Activated CD4-positive, alpha-beta T cell treated with anti-CD3 and anti-CD28 coated beads, Interleukin-2, amount 10 ng/mL, durations not matched to agents 7 days and 5 days (primary cell): ENCODE measurements at places on chromosomes 3 and 15. TPM values are rescaled to one million over a fixed set of nuclear protein-coding genes. Genes with fewer than 3 reads are reported as not detected.
A peak's percentile ranks its signal among the peaks of the same experiment; 100 is the strongest.

The GPR87 gene
- total RNA-seq, result 0.22 TPM

DNA sequence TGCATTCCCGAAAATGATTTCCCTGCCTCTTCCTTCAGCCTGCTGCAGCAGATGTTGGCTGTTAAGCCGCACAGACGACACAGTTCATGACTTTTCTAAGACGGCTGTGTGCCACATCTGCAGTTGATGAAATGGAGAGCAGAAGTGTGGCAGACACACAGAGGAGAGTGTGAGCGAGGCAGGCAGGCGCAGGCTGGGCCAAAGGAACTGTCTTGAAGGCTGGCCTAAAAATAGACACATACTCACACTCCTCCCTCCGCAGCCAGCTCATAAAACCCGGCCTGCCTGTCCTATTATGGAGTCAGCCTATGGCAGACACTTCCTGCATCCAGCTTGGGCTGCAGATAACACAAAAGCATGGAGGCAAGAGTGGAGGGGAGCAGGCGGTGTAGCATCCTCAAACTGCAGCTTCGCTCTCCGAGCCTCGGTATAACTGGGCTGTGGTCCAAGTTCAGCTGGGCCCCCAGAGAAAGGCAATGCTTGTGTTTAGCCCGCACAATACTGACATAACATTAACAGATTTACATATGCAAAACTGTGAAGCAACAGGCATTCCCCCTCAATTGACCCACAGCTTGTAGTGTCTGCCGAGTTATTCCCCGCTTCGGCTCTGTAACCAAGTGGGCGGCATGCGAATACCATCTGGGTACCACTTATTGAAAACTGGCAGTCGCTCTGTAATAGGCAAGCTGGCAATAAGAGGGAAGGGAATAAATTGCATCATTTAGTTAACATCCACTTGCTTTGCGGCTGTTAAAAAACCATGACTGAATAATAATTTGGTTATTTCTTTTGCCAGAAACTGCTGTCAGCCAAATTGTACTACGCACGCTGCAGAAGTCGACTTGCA is 40.8 kb downstream of the FOXP1 start:
- no peak for DNase-seq
- no peaks in the 10 kb centered on the region for H3K4me1 ChIP-seq
- no peak overlapping the region for H3K4me3 ChIP-seq
- peaks cover 5% of the 10 kb centered on the region for H3K27me3 ChIP-seq
- H3K36me3 ChIP-seq, result peaks cover 2% of the 10 kb centered on the region

GRCh38 chr3:79517766-79518413 is 249.9 kb downstream of the ROBO1 start:
- no peaks in the 10 kb centered on the region for H3K4me1 ChIP-seq
- H3K27me3 ChIP-seq, result no peaks in the 10 kb centered on the region
- H3K27ac ChIP-seq, result no peak overlapping the region
- DNase-seq, result no peak
- H3K36me3 ChIP-seq, result no peaks in the 10 kb centered on the region

The DPPA2 gene
- not detected for total RNA-seq

The GPR149 gene
- total RNA-seq, result not detected

DNA sequence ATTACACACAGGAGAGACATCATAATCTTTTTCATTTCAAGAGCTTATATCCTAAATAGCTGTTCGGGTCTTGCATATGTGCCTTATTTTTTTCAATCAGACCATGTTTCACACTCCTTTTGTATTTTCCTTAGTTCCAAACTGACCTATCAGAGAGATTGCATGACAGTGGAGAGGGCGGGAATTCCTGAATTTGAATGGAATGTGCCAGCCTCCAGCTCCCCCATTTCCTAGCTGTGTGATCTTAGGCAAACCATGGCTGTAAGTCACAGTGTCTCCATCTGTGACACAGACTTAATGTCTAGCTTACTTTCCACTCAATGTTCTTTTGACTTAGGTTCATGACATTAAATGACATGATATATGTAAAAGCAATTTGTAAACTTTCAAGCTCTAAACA is 62.0 kb upstream of the CSTA start:
- peaks cover 6% of the 10 kb centered on the region for H3K4me1 ChIP-seq
- no peak for DNase-seq
- no peak overlapping the region for H3K4me3 ChIP-seq
- no peak overlapping the region for H3K27ac ChIP-seq
- peaks cover 18% of the 10 kb centered on the region for H3K27me3 ChIP-seq
- no peaks in the 10 kb centered on the region for H3K36me3 ChIP-seq

The RBP2 gene
- not detected for total RNA-seq

The ELL3 gene
- 2.5 TPM for total RNA-seq

DNA sequence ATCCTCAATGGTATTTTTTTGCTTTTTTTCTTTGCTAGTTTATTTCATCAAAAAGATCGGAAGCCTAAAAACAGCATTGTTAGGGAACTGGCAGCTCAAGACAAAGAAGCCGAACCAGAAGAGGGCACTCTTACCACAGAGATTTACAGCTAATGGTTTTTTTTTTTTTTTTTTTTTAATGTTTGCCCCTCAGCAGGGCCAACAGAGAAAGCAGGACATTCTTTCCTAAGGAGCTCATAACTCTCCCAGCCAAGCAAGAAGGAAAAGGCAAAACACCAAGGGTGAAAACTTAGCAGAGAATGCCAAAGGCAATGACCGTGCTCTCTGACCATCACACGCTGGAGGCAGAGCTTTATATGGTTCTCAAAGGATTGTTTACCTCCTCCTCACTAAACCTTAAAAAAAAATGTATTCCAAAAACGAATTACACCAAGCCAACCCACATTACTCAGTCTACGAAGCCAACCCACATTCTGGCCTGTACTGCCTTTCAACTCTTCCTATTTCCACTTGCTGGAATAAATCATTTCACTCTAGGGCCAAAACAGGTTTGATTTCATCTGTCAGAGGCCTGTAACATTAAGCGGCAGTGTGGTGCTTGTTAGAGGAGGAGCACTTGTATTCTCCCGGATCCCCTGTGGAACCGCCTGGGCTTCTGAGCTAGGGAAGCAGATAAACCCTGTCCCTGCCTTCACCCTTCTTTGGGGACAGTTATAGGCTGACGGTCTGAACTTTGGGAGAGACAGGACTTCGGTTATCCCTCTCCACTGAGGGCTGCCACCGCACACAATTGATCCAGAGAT is 35.6 kb upstream of the GYG1 start:
- no peak overlapping the region for H3K27ac ChIP-seq
- H3K4me1 ChIP-seq, result peaks cover 11% of the 10 kb centered on the region
- peak; percentile 49 for DNase-seq
- H3K36me3 ChIP-seq, result no peaks in the 10 kb centered on the region
- H3K27me3 ChIP-seq, result peaks cover 3% of the 10 kb centered on the region
- H3K4me3 ChIP-seq, result no peak overlapping the region

The LRRC31 gene
- not detected for total RNA-seq

- DNase-seq, result no peak
- peaks cover 2% of the 10 kb centered on the region for H3K27me3 ChIP-seq
- H3K4me1 ChIP-seq, result peaks cover 9% of the 10 kb centered on the region
- no peaks in the 10 kb centered on the region for H3K36me3 ChIP-seq
Observed at GRCh38 chr3:127226946-127227842, 34.3 kb downstream of the PRR23E start.

- peaks cover 2% of the 10 kb centered on the region for H3K27me3 ChIP-seq
- H3K27ac ChIP-seq, result no peak overlapping the region
- H3K36me3 ChIP-seq, result no peaks in the 10 kb centered on the region
- no peaks in the 10 kb centered on the region for H3K4me1 ChIP-seq
- H3K4me3 ChIP-seq, result no peak overlapping the region
Observed at GRCh38 chr15:51424780-51425179, 83.3 kb downstream of the GLDN start.

DNA sequence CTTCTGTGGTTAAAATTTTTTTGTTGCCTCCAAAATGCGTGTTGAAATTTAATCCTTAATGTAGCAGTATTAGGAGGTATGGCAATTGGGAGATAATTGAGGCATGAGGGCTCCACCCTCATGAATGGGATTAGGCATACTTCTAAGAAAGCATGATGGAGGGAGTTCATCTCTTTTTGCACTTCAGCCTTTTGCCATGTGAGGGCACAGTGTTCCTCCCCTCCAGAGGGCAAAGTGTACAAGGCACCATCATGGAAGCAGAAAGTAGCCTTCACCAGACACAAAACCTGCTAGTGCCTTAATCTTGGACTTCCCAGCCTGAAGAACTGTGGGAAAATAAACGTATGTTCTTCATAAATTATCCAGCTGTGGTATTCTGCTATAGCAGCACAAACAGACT is 429.5 kb downstream of the ZIC1 start:
- no peaks in the 10 kb centered on the region for H3K36me3 ChIP-seq
- H3K27me3 ChIP-seq, result no peaks in the 10 kb centered on the region
- no peak for DNase-seq
- H3K4me3 ChIP-seq, result no peak overlapping the region

- no peak overlapping the region for H3K4me3 ChIP-seq
- DNase-seq, result no peak
- no peaks in the 10 kb centered on the region for H3K36me3 ChIP-seq
- peaks cover 5% of the 10 kb centered on the region for H3K27me3 ChIP-seq
Observed at GRCh38 chr3:140206196-140207040, 271.4 kb downstream of the CLSTN2 start.

- H3K27me3 ChIP-seq, result no peaks in the 10 kb centered on the region
- H3K36me3 ChIP-seq, result peaks cover 26% of the 10 kb centered on the region
- H3K4me1 ChIP-seq, result peaks cover 35% of the 10 kb centered on the region
- no peak overlapping the region for H3K27ac ChIP-seq
- DNase-seq, result no peak
Observed at GRCh38 chr3:187098923-187099512, 40.3 kb downstream of the RPL39L start.

GRCh38 chr15:80923668-80924067 is 66.0 kb downstream of the MESD start:
- H3K27me3 ChIP-seq, result no peaks in the 10 kb centered on the region
- DNase-seq, result no peak
- H3K27ac ChIP-seq, result no peak overlapping the region
- H3K4me3 ChIP-seq, result no peak overlapping the region
- no peaks in the 10 kb centered on the region for H3K36me3 ChIP-seq

DNA sequence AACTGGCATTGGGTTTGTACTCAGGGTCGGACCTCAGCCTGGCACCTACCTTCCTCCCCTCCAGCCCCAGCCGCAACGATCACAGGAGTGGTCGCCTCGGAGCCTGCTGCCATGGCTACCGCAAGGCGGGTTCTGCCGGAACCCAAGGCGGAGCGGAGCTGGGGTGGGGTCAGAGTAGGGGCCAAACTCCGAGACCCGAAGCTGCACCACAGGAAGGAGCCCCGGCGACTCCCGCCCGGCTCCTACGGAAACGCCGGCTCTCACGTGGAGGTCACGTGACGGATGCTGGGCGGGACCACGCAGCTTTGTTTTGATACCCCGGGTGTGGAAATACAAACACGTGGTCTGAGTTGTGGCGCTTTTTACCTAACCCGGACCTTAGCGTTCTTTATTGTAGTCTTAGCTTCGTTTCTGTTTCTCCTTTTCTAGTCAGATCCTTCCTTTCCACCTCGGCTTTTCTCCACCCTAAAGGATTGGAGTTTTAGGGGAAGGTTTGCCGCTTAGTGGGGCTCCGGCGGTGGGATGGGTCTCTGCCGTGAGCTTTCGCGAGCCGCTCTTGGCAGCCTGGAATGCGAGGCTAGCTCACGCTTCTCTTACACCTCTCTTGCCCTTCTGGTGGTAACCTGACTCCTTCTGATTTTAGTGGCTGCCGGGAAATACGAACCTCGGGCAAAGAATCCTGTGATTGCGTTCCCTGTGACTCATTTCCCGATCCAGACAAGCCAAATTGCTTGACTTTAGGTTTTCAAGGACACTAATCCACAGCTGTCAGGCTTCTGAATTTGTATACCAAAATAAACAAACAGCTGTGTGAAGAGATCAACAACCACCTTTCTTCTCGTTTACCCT is at the start of gene HSPBAP1:
Gene HSPBAP1, minus strand, starts transcription at position 264 of the 849 bp plus-strand sequence. Its CDS starts 151 bp downstream, at position 113.
- H3K4me3 ChIP-seq, result no peak within 1 kb of the TSS
- no peaks in the 10 kb centered on the region for H3K27me3 ChIP-seq
- peaks cover 34% of the 10 kb centered on the region for H3K4me1 ChIP-seq

The PRR20G gene
- not detected for total RNA-seq

The DNAJC13 gene
- total RNA-seq, result 38.6 TPM

DNA sequence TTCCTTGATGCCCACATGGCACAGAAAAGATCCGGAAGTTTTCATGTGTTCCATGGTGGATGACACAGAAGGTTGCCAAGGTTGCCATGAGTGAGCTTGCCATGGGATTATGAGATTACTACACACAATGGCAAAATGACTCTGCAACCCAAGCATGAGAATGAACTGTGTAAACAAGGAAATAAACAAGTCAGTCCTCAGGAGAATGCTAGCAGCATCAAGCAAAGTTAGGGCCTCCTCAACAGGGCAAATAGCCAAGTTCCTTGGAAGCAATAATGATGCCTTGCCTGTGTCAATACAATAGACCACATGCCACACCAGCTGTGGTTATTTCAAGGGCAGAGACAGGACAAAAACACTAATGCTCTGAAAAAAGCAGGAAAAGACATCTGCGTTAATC is 41.8 kb downstream of the AQR start:
- H3K27ac ChIP-seq, result no peak overlapping the region
- no peaks in the 10 kb centered on the region for H3K27me3 ChIP-seq
- H3K4me1 ChIP-seq, result peaks cover 11% of the 10 kb centered on the region

GRCh38 chr3:63857311-63857710 is 6.3 kb downstream of the THOC7 start:
- H3K36me3 ChIP-seq, result peaks cover 15% of the 10 kb centered on the region
- DNase-seq, result no peak
- H3K4me1 ChIP-seq, result peaks cover 41% of the 10 kb centered on the region
- H3K27me3 ChIP-seq, result no peaks in the 10 kb centered on the region
- no peak overlapping the region for H3K27ac ChIP-seq
- no peak overlapping the region for H3K4me3 ChIP-seq

DNA sequence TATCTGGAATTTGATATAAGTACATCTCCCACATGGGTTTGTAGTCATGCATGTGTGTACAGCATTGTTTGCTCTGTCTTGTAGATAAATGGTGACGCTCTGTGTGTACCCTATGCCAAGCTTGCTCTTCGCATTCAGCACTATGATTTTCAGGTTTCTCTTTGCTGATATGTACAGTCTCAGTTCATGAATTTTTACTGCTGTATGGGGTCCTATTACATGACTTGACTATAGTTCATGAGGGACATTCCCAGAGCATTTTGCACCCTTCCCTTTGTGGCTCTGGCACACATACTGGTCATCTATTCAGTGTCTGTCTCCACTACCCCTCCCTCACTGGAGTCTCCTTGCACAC is 132.7 kb downstream of the EEFSEC start:
- no peak overlapping the region for H3K27ac ChIP-seq
- H3K4me3 ChIP-seq, result no peak overlapping the region
- DNase-seq, result no peak
- no peaks in the 10 kb centered on the region for H3K4me1 ChIP-seq
- no peaks in the 10 kb centered on the region for H3K27me3 ChIP-seq
- peaks cover 23% of the 10 kb centered on the region for H3K36me3 ChIP-seq

- H3K4me3 ChIP-seq, result no peak overlapping the region
- DNase-seq, result no peak
- H3K27me3 ChIP-seq, result no peaks in the 10 kb centered on the region
- no peaks in the 10 kb centered on the region for H3K36me3 ChIP-seq
- H3K4me1 ChIP-seq, result no peaks in the 10 kb centered on the region
Observed at GRCh38 chr15:58383876-58384275, 47.9 kb upstream of the LIPC start.

DNA sequence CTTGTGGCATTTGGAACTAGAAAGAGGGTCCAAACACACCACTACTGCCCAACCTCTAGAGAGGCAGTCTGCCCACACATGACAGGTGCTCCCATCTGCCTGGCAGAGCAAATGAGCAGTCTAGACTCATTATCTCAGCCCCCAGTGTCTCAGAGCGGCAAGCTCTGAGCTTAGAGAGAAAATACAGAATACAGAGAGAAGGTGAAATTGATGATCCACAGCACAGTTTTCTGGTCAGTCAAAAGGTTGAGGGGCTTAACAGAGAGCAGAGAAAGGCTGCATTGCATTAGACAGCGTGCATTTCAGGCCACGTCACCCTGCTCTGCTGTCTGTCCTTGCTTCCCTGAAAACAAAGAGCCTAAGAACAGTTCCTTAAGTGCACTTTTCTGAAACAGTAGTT is 135.1 kb downstream of the KCNMB2 start:
- H3K27me3 ChIP-seq, result no peaks in the 10 kb centered on the region
- H3K4me3 ChIP-seq, result no peak overlapping the region
- H3K36me3 ChIP-seq, result no peaks in the 10 kb centered on the region
- DNase-seq, result no peak
- H3K4me1 ChIP-seq, result peaks cover 11% of the 10 kb centered on the region
